ENCODE measurements at places on chromosomes 2 and 18.

DNA sequence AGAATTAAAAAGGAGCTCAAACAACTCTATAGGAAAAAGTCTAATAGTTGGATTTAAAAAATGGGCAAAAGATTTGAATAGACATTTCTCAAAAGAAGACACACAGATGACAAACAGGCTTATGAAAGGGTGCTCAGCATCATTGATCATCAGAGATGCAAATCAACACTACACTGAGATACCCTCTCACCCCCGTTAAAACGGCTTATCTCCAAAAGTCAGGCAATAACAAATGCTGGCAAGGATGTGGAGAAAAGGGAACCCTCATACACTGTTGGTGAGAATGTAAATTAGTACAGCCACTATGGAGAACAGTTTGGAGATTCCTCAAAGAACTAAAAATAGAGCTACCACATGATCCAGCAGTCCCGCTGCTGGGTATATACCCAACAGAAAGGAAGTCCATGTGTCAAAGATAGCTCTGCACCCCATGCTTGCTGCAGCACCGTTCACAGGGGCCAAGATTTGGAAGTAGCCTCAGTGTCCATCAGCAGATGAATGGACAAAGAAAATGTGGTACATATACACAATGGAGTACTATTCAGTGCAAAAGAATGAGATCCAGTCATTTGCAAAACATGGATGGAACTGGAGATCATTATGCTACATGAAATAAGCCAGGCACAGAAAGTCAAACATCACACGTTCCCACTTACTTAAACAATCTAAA lies 46.7 kb upstream of the B3GNT7 start:
- no peak for DNase-seq

- no peak for DNase-seq
Measured at GRCh38 chr18:71329563-71329962, 1040.7 kb downstream of the SOCS6 start.

GRCh38 chr2:43406651-43407279 lies 180.4 kb upstream of the ZFP36L2 start:
- DNase-seq: no peak

DNA sequence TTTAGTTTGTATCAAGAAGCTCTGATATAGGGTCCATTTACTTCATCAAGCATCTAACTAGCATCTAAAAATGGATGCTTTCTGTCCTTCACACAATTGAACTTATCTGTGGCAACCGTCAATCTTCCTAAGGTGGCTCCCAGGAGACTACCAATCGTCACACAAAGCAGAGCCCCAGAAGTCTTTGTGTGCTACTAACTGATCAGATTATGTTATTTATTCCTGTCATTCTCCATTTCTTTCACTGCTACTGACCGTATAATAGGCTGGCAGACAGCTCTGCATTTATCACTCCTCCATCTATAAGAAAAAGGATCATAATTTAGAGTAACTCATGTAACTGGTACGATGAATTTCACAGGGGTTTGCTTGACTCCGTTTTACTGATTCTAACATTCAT lies 585.0 kb upstream of the NXPH2 start:
- DNase-seq: no peak

DNA sequence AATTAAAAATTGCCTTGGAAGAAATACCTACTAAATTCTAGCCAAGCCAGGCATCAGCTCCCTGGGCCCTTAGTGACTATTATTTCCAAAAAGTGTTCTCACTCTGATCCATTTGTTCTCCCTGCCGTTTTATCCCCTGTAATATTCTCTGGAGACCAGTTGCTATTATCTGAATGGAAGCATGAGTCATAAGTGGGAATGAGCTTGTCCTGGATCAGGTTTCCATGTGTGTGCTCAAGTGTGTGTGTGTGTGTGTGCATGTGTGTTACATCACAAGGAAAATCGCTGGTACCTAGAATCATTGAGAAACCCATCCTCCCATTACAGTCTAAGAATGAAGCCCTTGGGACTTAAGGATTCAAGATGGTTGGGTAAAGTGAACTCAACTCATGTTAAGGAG lies 130.3 kb upstream of the CXCR4 start:
- DNase-seq: no peak

DNA sequence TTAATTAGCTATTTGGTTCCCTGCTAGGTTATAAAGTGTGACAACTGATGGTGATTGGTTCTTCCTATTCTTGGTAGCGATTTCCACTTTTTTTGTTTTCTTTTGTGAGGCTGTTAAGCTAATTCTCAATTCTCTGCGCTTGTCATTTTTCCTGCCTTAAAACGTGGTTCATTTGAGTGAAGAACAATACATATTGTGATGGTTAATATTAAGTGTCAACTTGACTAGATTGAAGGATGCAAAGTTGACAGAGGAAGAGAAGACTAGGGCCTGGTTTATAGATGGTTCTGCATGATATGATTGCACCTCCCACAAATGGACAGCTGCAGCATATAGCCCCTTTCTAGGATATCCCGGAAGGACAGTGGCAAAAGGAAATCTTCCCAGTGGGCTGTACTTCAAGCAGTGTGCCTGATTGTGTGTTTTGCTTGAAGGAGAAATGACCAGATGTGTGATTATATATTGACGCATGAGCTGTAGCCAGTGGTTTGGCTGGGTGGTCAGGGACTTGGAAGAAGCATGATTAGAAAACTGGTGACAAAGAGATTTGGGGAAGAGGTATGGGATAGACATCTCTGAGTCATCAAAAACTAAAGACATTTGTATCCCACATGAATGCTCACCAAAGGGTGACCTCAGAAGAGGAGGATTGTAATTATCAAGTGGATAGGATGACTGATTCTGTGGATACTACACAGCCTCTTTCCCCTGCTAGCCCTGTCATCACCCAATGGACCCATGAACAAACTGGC lies 39.4 kb upstream of the ZNF804A start:
- DNase-seq: no peak

DNA sequence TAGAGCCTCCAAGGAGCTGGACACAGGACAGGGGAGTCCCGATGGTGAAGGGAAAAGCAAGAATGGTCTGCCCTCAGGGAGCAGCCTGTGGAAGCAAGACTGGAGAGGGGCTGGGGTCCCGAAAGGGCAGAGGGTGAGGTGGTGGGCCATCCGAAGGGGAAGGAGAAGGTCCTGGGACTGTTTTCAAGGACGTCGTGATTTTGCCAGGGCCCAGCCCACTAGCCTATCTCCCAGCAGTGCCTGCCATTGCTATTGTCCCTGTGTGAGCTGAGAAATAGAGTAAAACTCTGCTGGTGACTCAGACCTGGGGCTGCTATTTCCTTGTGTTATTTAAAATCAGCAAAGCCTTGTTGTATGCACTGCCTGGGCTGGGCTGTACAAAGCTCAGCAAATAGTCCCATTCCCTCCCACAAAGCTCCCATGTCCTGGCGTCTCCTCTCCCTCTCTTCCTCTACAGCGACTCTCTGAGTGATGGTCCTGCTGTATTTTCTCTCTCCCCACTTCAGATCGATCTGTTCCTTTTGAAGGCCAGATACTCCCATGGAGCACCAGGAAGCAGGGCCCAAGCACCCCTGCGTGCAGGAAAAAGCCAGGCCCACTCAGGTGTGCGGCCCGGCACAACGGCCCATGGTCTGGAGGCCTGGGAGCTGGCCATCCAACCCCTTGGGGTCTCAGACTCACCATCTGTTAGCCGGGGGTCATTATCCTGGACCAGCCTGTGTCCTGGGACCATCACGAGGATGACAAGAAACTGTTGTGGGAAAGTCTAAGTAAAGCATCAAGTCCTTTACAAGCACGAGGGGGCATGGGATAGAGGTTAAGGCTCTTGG lies 65.0 kb upstream of the OTOF start:
- DNase-seq: no peak

- no peak for DNase-seq
Measured at GRCh38 chr2:172083628-172084394, 1.5 kb upstream of the DLX1 start.

DNA sequence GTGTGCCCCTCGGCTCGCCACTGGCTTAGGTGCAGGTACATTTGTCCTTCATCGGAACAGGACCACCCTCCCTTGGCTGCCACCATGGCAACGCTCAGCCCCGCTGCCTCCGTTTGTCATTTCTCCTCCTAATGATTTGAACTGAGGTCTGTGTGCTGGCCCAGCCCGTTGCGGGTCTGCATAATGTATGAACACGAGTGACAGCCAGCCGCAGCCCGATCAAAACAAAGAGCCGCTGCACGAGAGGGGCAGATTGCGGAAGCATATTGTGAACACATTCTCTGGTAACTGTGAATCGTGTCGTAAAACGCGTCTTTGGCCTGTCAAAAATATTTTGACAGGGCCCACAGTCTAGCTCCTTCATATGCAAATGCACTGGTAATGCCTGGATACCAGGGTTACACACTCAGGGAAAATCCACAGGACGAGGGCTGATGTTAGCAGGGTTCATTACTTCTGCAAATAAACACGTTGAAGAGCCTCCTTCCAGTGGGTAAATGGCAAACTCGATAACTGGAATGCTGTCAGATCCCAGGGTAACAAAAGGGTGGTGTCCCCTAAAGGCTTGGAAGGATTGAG lies 137.0 kb downstream of the AGAP1 start:
- DNase-seq: no peak

DNA sequence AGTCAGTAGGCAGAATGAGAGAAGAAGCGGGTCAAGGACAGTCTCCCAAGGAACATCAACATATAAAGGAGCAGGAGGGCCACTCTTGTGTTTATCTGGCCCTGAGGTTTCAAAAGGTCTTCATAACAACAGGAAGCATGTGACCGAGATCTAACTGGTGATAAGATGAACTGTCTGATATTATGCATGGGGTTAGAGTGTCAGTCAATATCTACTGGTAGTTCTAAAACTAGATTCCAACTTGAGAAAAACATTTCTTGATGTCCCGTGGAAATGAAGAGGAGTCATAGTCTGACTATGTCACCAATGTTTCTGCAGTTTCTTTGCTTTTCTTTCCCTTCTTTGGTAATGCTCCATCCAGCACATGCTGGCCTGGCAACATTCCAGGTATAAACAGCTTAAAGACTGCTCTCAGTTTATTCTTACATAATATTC lies 77.5 kb upstream of the ITPRID2 start:
- DNase-seq: no peak

- DNase-seq: no peak
Measured at GRCh38 chr2:65880436-65880835, 448.0 kb upstream of the SPRED2 start.

- no peak for DNase-seq
Measured at GRCh38 chr18:755506-755905, 43.1 kb upstream of the ENOSF1 start.

DNA sequence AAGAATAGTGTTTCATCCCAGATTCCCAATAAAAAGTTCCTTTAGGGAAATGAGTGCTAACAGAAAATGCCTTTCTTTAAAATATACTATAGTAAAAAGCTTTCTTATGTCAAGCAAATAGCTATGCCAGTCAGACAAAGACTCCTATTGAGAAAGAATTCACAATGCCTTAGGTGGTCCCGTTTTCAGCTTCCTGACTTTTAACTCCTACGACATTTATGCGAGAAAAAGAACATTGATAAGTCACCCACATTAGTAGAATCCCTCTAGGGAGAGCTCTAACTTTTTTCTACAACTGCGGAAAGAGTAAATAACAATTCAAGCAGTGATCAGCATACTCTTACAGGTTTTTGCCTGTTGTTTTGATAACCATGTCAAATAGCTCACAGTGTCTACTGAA lies 750.8 kb upstream of the ACVR2A start:
- DNase-seq: no peak

GRCh38 chr18:55509631-55510324 lies 78.2 kb downstream of the TCF4 start:
- no peak for DNase-seq

- DNase-seq: no peak
Measured at GRCh38 chr18:48535956-48536355, 2.9 kb upstream of the CTIF start.

GRCh38 chr2:209937893-209938292 lies 64.5 kb upstream of the RPE start:
- no peak for DNase-seq

DNA sequence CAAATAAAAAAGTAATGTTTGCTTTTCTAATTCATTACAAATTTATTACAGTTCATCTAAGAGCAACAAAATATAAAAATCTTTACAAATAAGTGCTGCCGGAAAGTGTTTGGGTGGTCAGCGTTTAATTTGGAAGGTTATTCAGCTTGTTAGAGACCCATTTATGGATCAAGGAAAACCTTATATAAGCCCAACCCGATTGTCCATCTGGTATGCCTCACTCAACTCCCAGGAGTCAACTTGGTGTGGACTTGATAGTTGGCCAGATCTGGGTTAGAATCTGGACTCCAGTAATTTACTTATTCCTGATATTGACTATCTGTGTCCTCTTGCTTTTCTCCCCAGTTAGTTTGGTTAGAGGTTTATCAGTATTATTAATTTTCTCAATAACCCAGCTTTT lies 106.2 kb downstream of the KCTD1 start:
- DNase-seq: no peak

DNA sequence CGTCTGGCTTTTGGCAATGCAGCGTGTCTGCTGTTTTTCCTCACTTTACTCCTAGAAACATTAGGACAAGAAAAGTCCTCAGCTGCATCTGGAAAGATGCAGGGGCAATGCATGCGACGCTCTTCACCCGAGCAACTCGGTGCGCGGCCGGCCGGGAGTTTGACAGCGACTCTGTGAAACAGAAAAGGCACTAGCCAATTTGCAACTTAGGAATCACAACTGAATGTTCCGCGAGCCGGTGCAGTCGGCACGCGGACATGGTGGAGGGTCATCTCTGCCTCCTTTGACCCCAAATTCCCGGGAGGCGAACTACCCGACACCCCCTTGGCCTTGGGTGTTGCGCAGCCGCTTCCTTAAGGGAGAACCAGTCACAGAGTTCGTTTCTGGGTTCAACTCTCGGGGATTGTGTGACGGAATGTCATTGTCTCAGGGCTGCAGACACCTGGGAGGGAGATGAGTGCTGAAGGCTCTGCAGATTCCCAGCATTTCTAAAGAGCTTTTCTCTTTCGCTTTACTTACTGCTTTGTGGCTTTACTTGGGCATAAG lies 9.8 kb downstream of the NR4A2 start:
- DNase-seq: no peak

GRCh38 chr18:61582202-61582710 lies 249.0 kb downstream of the CDH20 start:
- DNase-seq: no peak

All from stimulated activated CD8-positive, alpha-beta memory T cell treated with anti-CD3 and anti-CD28 coated beads, Interleukin-15, amount 100 ng/mL, for 4 hours (primary cell).